ENCODE measurements at places on chromosomes 6 and 20.

DNA sequence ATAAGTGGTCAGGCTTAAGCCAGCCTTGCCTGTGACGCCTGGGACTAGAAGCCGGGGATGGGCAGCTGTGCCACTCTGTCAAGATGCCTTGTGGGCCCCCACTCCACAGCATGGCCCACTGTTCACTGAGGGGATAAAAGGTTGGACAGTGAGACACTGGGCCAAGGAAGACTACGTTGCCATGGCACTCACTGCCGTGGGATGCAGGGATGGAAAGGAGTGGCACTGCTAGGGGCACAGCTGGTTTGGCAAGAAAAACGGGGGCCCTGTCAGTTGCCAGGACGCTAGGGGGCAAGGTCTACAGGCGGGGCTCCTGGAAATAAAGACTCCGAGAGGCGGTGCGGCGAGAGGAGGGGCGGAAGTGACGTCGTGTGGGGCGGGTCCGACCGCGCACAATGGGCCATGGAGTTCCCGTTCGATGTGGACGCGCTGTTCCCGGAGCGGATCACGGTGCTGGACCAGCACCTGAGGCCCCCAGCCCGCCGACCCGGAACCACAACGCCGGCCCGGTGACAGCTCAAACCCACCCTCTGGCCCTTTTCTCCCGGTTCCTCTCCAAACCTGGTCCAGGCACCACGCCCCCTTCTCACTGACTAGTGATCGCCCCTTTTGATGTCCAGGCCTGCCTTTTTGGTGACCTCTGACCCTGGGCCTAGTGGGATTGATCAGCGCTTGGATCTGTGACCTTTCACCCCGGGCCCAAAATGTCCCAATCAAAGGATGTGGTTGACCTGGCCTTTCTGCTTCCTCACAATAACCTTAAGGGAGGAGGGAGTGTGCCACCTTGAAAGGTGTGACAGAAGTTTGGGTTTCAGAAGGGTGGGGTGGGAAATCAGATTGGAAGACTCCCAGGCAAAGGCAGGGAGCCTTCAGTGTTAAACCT, at the start of gene ATAT1:
Gene ATAT1 (plus strand): TSS at position 391 of the 883 bp plus-strand sequence.
- DNase-seq: peak; percentile 86

DNA sequence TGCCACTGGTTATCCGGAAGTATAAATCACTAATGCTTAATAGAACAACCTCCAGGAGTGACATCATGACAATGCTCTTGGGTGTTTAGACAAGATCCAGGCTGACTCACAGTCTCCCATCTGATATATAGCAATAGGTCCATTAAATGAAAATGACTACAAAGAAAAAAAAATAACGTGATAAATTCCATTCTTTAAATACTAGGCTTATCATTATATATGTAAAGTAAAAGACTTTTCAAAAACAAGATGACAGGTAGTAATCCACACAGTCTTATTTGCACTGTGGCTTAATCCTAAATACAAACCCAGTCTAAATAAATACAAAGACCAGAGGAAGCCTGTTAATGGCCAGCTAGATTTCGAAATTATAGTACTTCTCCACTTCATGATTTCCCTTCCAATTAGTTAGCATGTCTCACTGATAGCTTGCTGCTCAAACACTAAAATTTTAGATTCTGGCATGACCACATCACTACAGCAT, 149.1 kb upstream of the BEND3 start:
- DNase-seq: peak; percentile 18

DNA sequence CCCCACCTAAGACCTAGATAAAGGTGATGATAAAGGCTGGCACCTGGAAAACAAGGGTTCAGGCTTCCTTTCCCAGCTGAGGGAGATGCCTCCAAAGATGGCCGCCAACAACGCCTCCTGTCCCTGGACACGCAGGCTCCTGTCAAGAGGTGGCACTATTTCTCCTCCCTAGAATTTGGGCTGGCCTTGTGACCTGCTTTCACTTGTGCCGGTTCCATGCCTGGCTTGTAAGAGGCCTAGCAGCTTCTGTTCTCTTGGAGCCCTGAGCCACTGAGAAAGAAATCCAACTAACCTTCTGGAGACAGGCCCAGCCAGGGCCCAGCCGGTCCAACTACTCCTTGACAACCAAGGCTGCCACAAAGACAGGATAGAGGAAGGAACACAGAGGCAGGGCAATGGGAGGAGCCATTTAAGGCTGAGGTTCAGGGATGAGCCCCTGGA, 60.2 kb upstream of the RALY start:
- peak; percentile 81 for DNase-seq

GRCh38 chr6:20840675-20841074, 306.4 kb downstream of the CDKAL1 start:
- DNase-seq: no peak

DNA sequence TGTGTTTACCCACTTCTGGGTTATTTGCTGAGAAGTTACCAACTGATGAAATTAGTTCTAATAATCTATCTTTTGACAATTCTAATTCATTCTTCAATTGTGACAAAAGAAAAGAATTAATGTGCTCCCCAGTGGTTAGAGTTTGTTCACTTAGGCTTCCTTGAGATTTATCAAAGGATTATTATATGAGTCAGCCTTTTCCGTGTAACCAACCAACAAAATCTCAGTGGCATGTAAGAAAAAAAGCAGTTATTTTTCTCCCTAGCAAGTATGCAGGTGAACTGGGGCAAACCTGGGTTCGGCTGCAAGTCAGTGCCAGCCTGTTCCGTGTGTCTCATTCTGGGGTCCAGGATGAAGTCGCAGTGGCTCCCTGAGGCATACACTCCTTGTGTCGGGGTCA, 28.8 kb upstream of the HIVEP1 start:
- DNase-seq: no peak

- no peak for DNase-seq
These were observed 6.4 kb downstream of the OLIG3 start for GRCh38 chr6:137487869-137488149.

- DNase-seq: no peak
These were observed 161.5 kb upstream of the THBS2 start for GRCh38 chr6:169415179-169415578.

GRCh38 chr6:24520929-24521546, 26.3 kb downstream of the ALDH5A1 start:
- peak; percentile 50 for DNase-seq

GRCh38 chr6:90454836-90455427, 131.9 kb downstream of the MAP3K7 start:
- DNase-seq: no peak

GRCh38 chr6:154232013-154232910, 124.3 kb downstream of the IPCEF1 start:
- DNase-seq: no peak

DNA sequence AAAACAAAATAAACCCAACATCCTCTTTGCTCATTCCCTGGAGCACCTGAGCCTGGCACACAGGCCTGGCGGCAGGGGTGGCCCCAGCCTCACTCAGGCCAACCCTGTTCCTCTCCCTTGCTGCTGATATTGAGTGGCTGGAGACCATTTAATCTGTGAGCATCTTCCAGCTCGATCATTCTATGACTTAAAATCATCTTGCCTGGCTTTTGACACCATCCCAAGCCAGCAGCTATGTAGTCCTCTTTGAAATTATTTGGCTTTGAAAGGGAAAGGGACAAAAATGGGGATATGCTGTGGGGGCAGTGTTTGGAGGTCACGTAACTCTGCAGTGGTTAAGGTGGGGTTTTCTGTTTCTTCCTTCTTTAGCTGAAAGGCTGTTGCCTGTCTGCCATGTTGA, 22.8 kb downstream of the EZR start:
- no peak for DNase-seq

- DNase-seq: peak; percentile 83
These were observed 33.2 kb upstream of the MYB start for GRCh38 chr6:135147637-135148592.

DNA sequence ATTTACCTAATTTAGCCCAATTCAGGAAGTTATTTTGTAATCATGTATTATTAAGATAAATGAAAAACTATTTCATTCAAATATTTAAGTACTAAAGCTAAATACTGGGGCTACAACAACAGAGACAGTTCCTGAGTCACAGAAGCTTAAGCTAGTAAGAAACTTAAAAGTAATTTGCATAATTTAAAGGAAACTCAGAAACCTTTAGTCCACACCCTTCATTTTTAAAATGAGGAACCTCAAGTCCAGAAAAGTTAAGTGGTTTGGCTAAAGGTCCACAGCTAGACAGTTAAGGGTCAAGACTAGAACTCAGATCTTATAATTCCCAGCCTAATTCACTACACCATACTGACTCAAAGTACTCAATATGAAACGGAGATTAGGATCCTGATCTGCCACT, 7.2 kb downstream of the LMBRD1 start:
- DNase-seq: peak; percentile 16

- DNase-seq: no peak
These were observed 151.0 kb downstream of the ADAT2 start for GRCh38 chr6:143299253-143300166.
